LoVo (cell line): ENCODE measurements at places on chromosomes 7 and 10.

DNA sequence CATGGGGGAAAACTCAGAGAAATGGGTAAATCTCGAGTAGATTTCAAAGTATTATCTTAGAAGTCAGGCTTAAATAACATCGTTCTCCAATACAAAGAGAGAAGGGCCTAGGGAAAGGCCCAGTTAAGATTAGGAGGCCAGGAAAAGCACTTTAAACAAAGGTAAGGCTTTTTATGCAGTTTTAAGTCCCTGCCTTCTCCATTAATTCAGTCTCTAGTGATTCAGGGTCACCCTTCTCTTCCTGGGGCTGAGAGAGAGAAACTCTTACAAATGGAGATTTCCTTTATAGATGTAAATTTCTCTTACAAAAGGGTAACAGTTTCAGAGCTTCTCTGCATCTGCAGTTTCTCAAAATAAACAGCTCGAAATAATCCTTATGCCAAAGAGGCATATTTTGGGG lies 179.3 kb downstream of the HECW1 start:
- no peak for DNase-seq

DNA sequence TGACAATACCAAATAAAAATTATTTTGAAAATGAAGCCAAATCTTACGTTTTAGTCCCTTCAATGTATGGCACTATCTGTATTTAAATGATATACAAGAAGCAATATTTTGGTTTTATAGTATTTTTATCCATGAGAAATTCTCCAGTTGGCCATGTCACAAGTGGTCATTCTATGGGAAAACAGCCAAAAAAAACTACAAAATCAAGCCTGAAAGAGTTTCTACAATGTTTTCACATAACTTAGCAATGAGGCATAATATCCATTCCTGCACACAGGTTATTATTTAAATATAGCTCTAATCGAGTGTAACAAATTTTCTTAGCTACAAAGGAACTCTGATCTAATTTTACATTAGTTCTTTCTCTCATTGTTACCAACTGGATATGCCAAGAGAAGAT lies 5.4 kb downstream of the RAB11FIP2 start:
- no peak for DNase-seq

GRCh38 chr7:24255139-24255538 lies 28.9 kb upstream of the NPY start:
- no peak for DNase-seq

GRCh38 chr10:71260622-71261325 lies 48.4 kb downstream of the UNC5B start:
- DNase-seq: no peak

DNA sequence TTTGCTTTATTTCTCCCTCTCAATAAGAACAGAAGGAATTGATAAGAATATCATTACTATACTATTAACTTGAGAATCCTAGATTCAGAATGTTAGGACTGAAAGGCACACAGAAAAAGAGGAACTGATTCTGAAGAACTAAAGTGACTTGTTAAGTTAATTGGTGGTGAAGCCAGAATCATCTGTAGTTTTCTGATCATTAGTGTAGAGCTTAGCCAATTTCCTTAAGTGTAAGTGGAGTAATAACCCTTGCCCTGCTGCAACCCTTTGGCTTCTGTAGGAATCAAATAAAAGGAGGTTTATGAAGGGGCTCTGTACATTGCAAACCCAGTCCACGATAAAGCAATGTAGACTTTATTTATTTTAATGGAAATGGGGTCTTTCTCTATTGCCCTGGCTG lies 1186.0 kb downstream of the SORCS3 start:
- no peak for DNase-seq

GRCh38 chr7:139647814-139648390 lies 124.4 kb downstream of the CLEC2L start:
- DNase-seq: no peak

- DNase-seq: no peak
Observed at GRCh38 chr10:24215196-24215595, 6.3 kb downstream of the KIAA1217 start.

DNA sequence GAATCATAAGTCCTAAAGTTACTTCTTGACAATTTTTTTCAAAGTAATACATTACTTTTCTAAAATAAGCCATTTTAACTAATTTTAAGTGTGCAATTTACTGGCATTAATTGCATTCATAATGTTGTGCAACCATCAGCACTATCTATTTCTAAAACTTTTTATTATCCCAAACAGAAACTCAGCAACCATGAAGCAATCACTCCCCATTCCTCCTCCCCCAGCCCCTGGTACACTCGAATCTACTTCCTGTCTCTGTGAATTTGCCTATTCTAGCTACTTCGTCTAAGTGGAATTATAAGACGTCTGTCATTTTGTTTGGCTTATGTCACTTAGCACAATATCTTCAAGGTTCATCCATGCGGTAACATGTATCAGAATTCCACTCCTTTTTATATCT lies 84.9 kb downstream of the MKX start:
- no peak for DNase-seq

DNA sequence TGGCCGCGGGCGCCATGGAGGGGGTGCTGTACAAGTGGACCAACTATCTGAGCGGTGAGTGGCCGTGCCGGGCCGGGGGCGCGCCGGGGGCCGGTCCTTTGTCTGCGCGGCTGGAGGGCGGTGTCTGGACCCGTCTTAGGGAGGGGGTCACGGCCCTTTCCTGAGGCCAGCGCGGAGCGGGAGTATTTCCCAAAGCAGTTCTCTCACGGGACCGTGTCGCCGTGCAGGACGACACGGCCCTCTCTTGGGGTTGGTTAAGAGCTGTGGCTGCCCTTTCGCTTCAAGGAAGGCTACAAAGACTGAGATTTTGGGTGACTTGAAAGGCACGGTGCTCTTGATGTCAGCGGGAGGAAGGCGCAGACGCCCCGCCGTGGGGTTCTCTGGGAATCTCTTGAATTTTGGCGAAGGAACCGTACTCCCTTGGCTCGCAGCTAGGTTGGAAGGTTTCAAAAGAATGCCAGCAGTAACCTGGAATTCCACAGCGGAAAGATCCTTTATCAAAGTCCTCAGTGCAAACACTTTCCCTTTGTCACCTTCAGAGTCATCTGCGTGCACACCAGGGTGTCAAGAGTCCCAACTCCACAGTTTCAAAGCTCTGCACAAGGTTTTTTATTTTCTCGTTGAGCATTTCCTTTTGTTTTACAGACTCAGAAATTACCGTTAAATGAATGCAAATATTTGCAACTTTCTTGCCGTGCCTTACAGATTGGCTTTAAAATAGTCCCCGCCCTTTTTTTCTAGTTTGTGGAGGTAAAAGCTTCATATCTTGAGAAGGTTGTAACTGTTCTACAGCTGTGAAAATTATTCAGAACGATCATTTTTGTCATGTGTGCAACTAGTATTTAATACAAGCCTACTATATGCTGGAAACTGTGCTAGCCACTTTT lies 780 bp downstream of the PLEKHA8 start:
- peak; percentile 48 for DNase-seq

- peak; percentile 35 for DNase-seq
Observed at GRCh38 chr7:138875794-138876193, 77.8 kb upstream of the ATP6V0A4 start.

- no peak for DNase-seq
Observed at GRCh38 chr7:46619723-46620310, 698.7 kb upstream of the IGFBP3 start.

GRCh38 chr10:95793401-95794045 lies 37.6 kb downstream of the ENTPD1 start:
- no peak for DNase-seq

- no peak for DNase-seq
Observed at GRCh38 chr7:68752485-68753178, 845.6 kb upstream of the AUTS2 start.

GRCh38 chr7:23211589-23211988 lies 29.7 kb downstream of the NUP42 start:
- no peak for DNase-seq

GRCh38 chr7:51607447-51607846 lies 290.8 kb upstream of the COBL start:
- no peak for DNase-seq

- DNase-seq: no peak
Observed at GRCh38 chr10:131819241-131820072, 81.4 kb upstream of the PPP2R2D start.

GRCh38 chr10:1403508-1404322 lies 333.6 kb downstream of the ADARB2 start:
- no peak for DNase-seq

DNA sequence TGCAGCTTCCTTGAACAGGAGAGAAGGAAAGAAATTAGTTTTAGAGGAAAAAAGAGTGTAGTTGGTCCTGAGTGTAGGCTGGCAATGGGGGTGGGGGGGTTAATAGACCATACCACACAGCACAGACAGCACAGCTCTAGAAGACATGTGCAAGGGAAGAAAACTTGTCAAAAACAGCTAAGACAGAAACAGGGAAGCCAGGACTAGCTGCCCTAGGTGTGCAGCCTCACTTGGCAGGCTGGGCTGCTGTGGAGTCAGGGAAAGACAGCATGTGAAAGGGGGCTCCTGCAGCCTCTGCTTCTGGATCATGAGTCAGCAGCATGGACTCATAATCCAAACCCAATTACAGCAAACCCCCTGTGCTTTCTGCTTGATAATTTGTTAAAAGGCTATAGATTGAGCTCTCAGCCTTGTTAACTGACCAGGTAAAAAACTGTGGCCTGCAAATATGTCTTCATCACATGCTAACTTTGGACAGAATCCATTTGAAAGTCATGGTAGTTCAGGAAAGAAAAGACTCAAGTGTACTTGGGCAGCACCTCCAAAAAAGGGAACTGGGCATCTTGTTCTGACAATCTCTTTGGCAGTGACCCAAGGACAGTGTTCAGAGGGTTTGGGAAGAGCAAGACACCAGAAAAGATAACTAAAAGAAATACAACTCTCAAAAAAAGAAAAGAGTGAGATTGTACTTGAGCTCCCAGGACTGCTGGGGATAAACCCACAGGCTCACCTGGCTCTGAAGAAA lies 142.2 kb upstream of the VWC2 start:
- DNase-seq: no peak

- DNase-seq: no peak
Observed at GRCh38 chr7:77281780-77282478, 82.3 kb upstream of the FGL2 start.

GRCh38 chr7:30201921-30202320 lies 67.1 kb downstream of the MTURN start:
- DNase-seq: no peak

DNA sequence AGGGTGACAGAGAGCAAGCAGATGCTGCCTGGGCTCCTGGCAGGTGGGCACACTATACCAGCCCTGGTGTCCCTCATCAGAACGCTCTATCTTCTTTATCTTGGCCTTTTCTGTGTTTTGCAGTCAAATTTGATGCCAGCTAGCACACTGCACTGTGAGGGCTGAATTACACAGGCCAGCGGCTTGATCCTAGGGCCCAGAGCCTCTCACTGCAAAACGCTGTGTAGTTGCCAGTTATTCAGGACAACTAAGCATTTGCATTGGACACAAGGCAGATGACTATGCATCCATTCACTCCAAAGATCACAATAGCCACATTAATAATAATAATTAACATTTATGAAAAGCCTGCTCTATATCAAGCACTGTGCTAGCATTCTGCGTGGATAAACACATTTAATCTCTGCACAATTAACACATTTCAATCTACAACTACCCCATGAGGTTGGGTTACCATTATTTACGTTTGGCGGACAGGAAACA lies 100.3 kb downstream of the PAXIP1 start:
- no peak for DNase-seq

- DNase-seq: no peak
Observed at GRCh38 chr10:61301575-61301974, 151.6 kb downstream of the TMEM26 start.

DNA sequence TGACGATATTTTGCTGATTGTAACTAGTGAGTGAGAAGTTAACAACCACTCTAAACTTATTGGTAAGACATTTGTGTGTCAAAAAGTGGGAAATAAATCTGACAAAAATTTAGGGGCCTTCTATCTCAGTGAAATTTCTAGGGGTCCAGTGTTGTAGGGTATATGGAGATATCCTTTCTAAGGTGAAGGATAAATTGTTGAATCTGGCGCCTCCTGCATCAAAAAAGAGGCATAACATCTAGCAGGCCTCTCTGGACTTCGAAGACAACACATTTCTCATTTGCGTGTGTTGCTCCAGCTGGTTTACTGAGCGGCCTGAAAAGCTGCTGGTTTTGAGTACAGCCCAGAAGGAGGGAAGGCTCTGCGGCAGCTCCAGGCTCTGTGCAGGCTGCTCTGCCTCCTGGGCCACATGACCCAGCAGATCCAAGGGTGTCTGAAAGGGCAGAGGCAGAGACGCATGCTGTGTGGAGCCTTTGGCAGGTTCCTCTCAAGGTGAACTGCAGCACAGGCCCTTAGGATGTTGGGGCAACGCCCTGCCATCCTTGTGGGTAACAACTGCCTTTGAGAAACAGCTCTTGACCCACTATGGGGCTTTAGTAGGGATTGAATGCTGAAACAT lies 72.4 kb downstream of the LMBR1 start:
- no peak for DNase-seq

DNA sequence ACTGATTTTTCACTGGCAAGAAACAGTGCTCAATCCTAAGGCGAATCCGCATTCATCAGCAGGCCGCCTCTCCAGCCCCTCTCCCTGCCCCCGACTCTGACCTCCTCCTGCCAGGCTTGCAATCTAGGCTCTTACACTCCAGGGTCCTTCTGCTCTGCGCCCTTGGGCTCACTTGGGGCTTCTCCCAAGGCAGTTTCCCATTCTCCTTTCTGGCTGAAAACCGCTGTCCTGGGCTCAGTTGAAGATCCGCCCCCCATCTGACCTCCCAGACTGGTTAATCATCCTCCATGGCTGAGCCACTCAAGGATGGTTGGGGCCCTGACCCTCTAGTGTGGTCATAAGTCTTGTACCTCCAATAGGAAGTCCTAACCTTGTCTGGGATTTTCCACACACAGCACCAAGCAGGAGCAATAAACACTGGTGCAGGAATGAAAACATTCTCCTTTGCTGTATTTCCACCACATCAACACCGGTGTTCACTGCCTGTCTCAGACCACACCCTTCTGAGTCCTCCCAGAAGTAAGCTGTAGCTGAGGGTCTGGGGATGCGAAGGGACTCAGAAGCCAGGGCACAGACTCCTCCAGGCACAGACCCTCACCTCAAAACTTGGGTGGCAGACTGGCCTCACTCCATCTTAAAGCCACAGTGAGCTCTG lies 42.4 kb downstream of the TNS3 start:
- DNase-seq: no peak

DNA sequence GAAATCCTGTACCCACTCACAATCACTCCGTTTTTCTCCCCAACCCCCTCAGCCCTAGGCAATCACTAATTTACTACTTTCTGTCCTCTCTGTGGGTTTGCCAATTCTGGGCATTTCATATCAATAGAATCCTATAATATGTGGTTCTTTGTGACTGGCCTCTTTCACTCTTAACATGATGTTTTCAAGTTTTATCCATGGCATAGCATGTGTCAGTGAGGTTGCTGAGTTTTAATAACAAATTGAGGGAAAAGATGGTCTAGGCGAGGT lies 11.9 kb downstream of the PLAU start:
- DNase-seq: no peak

DNA sequence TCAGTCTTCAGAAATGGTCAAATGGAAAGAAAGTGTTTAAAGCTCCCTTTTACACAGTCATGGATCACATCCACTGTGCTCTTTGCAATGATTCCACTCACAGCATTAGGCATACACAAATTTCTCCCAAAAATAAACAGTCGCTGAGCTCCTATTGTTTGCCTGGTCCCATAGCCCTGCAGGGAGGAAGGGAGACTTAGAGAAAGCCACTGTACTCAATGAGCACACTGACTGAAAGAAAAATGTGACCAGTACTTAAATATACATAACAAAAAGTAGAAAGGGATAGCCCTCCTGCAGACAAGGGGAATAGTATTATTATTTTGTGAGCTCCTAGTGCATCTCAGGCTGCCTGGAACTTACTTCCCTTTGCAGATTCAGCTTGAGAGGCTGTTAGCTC lies 853.2 kb downstream of the GRID1 start:
- no peak for DNase-seq

- no peak for DNase-seq
Observed at GRCh38 chr7:144534655-144535395, 131.3 kb upstream of the NOBOX start.
